ENCODE measurements at places on chromosomes 6 and 20.
A peak's percentile ranks its signal among the peaks of the same experiment; 100 is the strongest.

- DNase-seq = no peak
These were observed 244.5 kb downstream of the CD83 start for GRCh38 chr6:14361956-14362587.

DNA sequence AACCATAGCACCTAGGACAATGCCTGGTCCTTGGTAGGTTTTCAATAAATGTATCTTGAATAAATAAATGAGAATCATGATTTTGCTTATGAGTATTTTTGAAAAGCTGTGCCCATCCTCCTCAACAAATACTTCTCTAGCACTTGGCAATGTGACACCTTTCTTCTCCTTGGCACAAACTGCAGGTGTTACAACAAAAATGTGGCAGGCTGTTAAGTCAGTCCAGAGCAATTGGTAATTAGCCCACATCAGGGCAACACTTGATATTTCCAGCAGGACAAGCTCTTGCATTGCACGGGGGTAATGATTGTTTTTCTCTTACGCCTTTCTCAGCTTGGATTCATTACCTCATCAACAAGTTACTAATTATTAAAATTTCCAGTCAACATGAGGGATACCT, 31.6 kb upstream of the SNX9 start:
- no peak for DNase-seq

GRCh38 chr6:108051481-108051880, 23.1 kb downstream of the OSTM1 start:
- DNase-seq = no peak

DNA sequence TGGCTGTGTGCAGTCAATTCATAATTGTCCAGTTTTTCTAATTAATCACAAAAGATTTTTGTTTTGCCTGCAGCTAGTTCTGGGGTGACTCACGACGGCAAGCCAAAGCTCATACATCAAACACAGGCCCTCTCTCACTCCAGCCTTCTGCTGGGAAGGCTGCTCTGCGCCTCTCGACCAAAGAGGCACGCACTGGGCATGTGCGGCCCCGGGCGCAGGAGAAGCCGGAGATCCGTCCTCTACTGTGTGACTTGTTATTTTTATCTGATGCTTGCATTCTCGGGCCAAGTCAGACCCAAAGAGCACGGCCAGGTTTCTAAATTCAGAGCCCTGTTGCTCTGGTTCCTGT, 98.5 kb downstream of the TFAP2A start:
- DNase-seq = peak; percentile 82

GRCh38 chr6:147509891-147510290, 1.4 kb downstream of the SAMD5 start:
- DNase-seq = no peak

Measured in RWPE2 (cell line).